Foreskin keratinocyte (primary cell): ENCODE measurements at places on chromosomes 3 and 15. TPM values are rescaled to one million over a fixed set of nuclear protein-coding genes. Genes with fewer than 3 reads are reported as not detected.

Gene GP5
- total RNA-seq, result not detected in 2 replicates

Gene DET1
- 1.5 and 1.6 TPM in 2 replicates for total RNA-seq

Gene SMCO1
- total RNA-seq, result not detected in 2 replicates

Gene TERC
- 60.4 and 78.7 TPM in 2 replicates for total RNA-seq

Gene CHRM5
- not detected in 2 replicates for total RNA-seq

Gene C3orf70
- total RNA-seq, result under 0.01 TPM in 1 of 2 replicates, not detected in the other

Gene IMPG2
- total RNA-seq, result 0.03 and 0.04 TPM in 2 replicates

Gene SPTSSB
- 0.03 TPM in 1 of 2 replicates, not detected in the other for total RNA-seq

Gene CIP2A
- 24.5 and 31.9 TPM in 2 replicates for total RNA-seq

Gene RBMS3
- total RNA-seq, result 9.6 and 11.1 TPM in 2 replicates

Gene STRIT1
- total RNA-seq, result not detected in 2 replicates

Gene ADGRG7
- not detected in 2 replicates for total RNA-seq

Gene NR2E3
- total RNA-seq, result 0.28 and 0.65 TPM in 2 replicates

Gene PLCB2
- 1.5 and 1.7 TPM in 2 replicates for total RNA-seq

Gene C3orf80
- not detected in 2 replicates for total RNA-seq
